ENCODE measurements at places on chromosomes 1 and 21. TPM values are rescaled to one million over a fixed set of nuclear protein-coding genes. Genes with fewer than 3 reads are reported as not detected.

- no peaks in the 10 kb centered on the region for H3K36me3 ChIP-seq
- no peak for DNase-seq
- H3K27me3 ChIP-seq = no peaks in the 10 kb centered on the region
- no peak overlapping the region for H3K4me3 ChIP-seq
- peaks cover 23% of the 10 kb centered on the region for H3K4me1 ChIP-seq
Measured at GRCh38 chr1:227791425-227792143, 23.9 kb upstream of the PRSS38 start.

DNA sequence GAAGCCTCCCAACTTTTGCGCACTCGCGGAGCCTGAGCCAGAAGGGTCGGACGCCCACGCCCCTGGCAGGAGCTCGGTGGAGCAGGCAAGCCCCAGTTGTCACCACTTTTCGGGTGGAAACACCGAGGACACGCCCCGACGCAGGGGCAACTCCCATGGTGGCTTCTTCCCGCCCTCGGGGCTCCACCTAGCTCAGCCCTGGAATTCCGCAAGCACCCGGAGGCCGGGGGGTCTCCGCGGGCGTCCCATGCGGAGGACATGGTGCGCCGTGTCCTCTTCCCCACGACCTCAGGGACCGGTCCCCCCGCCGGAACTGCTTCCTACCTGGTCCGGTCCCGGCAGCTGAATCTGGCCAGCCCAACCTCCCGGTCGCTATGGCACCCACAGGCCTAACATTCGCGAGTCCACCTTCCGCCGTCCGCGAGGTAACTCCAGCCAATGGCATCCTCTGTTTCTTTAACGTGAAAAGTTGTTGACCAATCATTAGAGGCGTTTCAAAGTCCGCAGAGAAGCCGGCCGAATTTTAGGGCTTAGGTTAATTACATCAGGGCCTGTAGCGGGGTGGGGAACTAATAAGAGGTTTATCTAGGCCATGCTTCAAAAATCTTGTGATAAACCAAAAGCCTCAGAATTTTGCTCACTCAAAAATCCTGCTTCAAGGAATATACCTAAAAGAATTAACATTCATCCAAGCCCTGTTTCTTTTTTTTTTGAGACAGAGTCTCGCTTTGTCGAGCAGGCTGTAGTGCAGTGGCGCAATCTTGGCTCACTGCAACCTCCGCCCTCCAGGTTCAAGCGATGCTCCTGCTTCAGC, at the start of gene STPG1:
STPG1 (minus strand) TSS at position 433 of the 814 bp plus-strand sequence. CDS start 12,394 bp downstream, outside the sequence.
- no peaks in the 10 kb centered on the region for H3K36me3 ChIP-seq
- peak within 1 kb of the TSS; percentile 73 for H3K4me3 ChIP-seq
- peaks cover 19% of the 10 kb centered on the region for H3K4me1 ChIP-seq

DNA sequence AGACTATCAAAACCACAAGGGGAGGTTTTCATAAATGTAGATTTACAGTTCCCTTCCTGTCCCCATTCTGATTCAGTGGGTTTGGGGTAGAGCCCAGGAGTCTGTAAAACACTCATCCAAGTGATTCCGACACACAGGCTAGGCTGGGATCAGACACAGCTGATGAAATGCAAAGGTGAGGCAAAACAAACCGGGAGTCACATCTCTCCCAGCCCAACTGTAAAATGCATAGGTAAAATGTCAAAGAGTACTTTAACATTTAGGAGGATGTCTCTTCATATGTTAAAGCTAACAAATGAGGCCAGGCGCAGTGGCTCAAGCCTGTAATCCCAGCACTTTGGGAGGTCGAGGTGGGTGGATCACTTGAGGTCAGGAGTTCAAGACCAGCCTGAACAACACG, 45.0 kb downstream of the ZNF281 start:
- no peak overlapping the region for H3K4me3 ChIP-seq
- no peaks in the 10 kb centered on the region for H3K4me1 ChIP-seq
- no peaks in the 10 kb centered on the region for H3K36me3 ChIP-seq
- no peak for DNase-seq

GRCh38 chr1:95582746-95583145, 348.7 kb downstream of the RWDD3 start:
- no peaks in the 10 kb centered on the region for H3K4me1 ChIP-seq
- no peaks in the 10 kb centered on the region for H3K36me3 ChIP-seq
- H3K27ac ChIP-seq = no peak overlapping the region
- H3K27me3 ChIP-seq = no peaks in the 10 kb centered on the region
- no peak overlapping the region for H3K4me3 ChIP-seq
- DNase-seq = no peak

DNA sequence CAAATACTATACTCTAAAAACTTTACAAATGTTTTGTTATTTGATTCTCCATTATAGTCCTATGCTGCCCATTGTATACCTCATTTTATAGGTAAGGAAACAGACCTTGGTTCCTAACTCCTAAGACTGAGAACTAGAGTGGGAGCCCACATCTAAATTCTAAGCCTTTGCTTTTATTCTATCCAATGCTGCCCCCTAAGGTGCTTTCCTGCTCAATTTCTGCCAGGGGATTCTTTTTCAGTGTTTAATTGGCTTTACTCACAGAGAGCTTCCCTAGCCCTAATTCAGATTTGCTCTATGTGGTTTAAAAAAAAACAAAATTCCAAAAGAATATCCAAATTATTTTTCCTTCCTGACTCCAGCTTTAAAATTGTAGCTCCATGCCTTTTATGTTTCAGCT, 64.5 kb downstream of the KIF14 start:
- no peak overlapping the region for H3K4me3 ChIP-seq
- H3K36me3 ChIP-seq = no peaks in the 10 kb centered on the region
- no peak for DNase-seq
- no peaks in the 10 kb centered on the region for H3K4me1 ChIP-seq
- no peak overlapping the region for H3K27ac ChIP-seq

- DNase-seq = no peak
- H3K4me1 ChIP-seq = peaks cover 14% of the 10 kb centered on the region
- no peaks in the 10 kb centered on the region for H3K27me3 ChIP-seq
- no peak overlapping the region for H3K27ac ChIP-seq
- H3K36me3 ChIP-seq = no peaks in the 10 kb centered on the region
Measured at GRCh38 chr1:221667504-221667903, 74.4 kb downstream of the DUSP10 start.

DNA sequence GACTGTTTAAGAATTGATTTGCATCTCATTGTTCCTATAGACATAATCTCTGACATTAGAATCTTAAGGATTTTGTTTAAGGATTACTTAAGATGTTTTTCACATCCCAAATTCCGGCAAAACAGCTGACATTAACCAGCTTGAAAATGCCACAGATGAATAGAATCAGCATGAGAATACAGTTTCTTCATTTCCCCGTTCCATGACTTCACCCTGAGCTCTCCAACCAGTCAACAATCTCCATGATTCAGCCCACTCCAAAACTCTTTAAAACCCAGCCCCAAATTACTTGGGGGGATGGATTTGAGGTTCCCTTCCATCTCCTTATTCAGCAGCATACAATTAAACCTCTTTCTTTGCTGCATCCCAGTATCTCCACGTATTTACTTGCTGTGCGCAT, 201.0 kb downstream of the LYPLAL1 start:
- H3K36me3 ChIP-seq = no peaks in the 10 kb centered on the region
- no peaks in the 10 kb centered on the region for H3K27me3 ChIP-seq
- DNase-seq = no peak
- H3K4me1 ChIP-seq = no peaks in the 10 kb centered on the region
- no peak overlapping the region for H3K4me3 ChIP-seq
- no peak overlapping the region for H3K27ac ChIP-seq

DNA sequence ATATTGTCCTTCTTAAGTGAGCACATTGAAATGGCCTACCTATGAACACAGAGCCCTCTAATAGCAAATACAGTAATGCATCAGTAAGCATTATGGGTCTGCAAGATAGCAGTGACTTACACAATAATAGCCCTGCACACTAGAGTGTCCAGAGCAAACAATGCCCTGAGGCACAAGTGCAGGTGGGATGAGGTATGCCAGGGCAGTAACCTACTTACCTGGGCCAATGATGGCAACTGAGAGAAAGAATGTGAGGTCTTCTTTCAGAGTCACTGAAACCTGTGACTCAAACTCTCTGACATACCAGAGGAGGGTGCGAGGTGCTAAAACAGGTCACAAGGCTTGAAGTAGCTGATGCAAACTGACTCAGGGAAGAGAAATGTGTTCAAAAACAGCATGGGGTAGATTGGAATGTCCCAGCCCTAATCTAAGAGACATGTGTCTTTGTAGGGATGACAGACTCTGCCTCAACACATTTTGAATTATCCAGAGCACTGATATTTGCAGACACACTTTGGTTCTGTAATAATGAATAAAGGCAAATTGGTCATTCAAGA, 168.5 kb upstream of the RUNX1 start:
- no peak overlapping the region for H3K27ac ChIP-seq
- no peak overlapping the region for H3K4me3 ChIP-seq
- DNase-seq = no peak
- peaks cover 13% of the 10 kb centered on the region for H3K4me1 ChIP-seq
- H3K36me3 ChIP-seq = no peaks in the 10 kb centered on the region
- no peaks in the 10 kb centered on the region for H3K27me3 ChIP-seq

The CFAP107 gene
- not detected for polyA plus RNA-seq

The AIM2 gene
- 0.66 TPM for polyA plus RNA-seq

The NR1I3 gene
- polyA plus RNA-seq = 0.10 TPM

The B3GALT5 gene
- polyA plus RNA-seq = under 0.01 TPM

The TMEM125 gene
- polyA plus RNA-seq = not detected

The KRTAP21-1 gene
- polyA plus RNA-seq = not detected

The CBS gene
- polyA plus RNA-seq = 22.1 TPM

The RNPC3 gene
- 8.0 TPM for polyA plus RNA-seq

The ACTL8 gene
- not detected for polyA plus RNA-seq

The RNPEP gene
- polyA plus RNA-seq = 24.0 TPM

Data from heart right ventricle (tissue), 16 donors.